ENCODE measurements at places on chromosomes 4 and X. TPM values are rescaled to one million over a fixed set of nuclear protein-coding genes. Genes with fewer than 3 reads are reported as not detected.

- no peak for DNase-seq
Observed at GRCh38 chr4:42152507-42153504, at the start of gene BEND4. TSS of gene BEND4 (minus strand) at chr4:42152655. CDS start at chr4:42152143, 512 bp downstream.

The PRR27 gene
- total RNA-seq: not detected

- no peak for DNase-seq
Observed at GRCh38 chrX:134688839-134689238, 30.6 kb upstream of the PLAC1 start.

The SSX2 gene
- not detected for total RNA-seq

- no peak for DNase-seq
Observed at GRCh38 chr4:169657470-169658107, 37.2 kb downstream of the CLCN3 start.

DNA sequence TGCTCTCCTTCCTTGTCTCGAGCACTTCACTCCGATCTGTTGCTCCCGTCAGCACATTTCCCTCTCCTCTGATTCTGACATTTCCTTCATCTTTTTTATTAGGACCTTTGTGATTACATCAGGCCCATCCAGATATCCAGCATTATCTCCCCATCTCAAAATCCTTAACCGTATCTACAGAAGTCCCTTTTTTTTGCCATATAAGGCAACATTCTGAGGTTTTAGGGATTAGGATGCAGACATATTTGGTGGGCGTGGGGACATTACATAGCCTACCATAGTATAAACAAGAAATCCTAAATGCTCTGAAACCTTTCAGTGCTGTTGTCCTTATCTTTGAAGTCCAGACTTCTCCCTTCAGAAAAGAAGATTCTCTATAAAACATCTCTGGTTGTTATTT, 505.0 kb upstream of the PITX2 start:
- peak; percentile 31 for DNase-seq

The NKX3-2 gene
- total RNA-seq: 0.04 TPM

- DNase-seq: no peak
Observed at GRCh38 chr4:151555151-151555945, 146.4 kb downstream of the FHIP1A start.

DNA sequence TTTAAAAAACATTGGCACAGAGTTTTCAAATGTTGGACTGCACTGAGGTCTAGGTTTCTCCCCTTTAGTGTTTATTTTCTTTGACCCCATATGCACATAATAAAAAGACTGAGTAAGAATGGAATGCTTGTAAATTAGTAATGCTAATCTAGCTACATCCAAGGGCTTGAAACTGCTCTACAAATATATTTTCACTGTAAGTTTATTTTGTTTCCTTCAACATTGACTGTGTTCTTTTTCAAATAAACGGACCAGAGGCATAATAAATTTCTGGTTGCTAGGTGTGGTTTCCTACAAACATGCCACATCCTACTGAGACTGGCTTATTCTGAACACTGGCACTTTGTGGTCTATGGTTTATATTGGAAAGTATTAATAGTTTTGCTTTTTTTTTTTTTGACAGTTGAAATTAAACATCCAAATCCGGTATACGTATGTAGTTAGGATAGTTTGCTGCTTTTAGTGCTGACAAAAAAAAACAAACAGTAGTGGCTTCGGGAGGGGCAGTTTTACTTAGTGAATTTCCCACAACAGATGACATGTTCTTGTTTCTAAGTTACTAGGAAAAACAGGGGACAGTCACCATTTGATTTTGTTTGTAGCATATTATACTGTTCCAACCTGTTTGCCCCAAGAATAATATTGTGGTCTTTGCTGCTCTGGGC, 13.2 kb downstream of the CA5B start:
- DNase-seq: peak; percentile 75

DNA sequence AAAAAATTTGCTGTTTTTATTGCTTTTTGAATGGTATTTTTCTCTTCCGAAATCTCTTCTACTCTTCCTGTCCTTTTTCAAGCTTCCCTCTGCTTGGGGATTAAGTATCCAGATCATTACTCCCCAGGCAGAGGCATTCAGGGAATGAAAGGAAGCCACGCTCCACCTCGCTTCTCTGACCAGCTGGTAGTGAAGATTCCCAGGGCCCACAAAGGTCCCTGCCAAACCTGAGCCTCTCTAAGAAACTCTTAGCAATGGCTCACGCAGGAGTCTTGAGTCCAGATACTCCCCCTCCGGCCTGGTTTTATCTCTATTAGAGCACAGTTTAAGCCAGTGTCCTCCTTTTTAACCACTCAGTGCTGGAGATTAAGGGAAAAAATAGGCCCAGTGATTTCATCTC, 51.4 kb upstream of the SOD3 start:
- DNase-seq: no peak

The ARX gene
- total RNA-seq: not detected

DNA sequence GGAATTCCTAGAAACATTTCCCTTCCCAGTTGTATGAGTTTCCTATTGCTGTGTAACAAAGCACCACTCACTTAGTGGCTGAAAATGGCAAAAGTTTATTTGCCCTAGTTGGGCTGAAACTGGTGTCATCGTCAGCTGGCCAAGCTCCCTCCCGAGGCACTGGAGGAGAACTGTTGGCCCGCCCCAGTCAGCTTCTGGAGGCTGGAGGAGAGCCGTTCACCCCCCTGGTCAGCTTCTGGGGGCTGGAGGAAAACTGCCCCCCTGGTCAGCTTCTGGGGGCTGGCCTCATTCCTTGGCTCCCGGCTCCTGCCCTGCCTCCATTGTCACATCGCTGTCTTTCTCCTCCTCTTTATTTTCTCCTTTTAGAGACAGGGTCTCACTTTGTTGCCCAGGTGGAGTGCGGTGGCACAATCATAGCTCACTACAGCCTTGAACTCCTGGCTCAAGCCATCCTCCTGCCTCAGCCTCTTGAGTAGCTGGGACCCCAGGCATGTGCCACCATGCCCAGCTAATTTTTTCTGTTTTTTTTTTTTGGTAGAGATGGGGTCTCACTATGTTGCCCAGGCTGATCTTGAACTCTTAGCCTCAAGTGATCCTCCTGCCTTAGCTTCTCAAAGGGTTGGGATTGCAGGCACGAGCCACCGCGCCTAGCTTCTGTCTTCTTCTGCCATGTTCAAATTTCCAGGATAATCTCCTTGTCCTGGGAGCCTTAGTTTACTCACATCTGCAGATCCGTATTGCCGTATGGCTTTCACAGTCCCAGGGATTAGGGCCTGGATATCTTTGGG, 3.2 kb downstream of the RGS12 start:
- peak; percentile 2 for DNase-seq

DNA sequence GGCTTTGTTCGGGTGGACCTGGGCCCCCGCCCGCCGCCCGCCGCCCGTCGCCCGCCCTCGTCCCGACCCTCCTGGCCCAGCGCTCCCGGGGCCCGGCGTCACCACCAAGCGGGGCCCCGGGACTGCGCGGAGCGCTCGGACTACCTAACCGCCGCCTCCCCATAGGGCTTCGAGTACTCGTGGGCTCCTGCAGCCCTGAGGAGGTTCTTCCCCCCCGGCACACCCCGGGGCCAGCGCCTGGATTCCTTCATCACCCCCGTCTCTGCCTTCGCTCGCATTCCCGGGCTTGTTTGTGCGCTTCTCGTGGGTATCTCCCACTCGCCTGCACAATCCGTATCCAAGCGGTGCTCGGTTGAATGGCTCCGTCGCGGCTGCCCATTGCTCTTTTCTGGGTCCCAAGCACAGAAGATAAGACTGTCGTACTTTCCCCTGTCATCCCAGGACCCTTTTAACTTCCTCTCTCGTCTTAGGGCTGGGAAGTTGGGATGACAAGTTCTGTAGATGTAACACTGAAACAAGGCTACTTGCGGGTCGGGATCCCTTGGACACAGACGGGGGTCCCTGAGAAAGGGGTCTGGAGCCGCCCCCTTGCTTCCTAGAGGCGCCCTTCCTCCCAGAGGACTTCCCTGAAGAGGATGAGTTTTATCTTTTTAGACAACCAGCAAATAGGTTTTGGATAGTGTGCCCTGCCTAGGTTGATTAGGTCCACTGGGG, 565 bp downstream of the MOB1B start:
- no peak for DNase-seq

- no peak for DNase-seq
Observed at GRCh38 chr4:38762560-38762959, 20.2 kb downstream of the TLR10 start.

DNA sequence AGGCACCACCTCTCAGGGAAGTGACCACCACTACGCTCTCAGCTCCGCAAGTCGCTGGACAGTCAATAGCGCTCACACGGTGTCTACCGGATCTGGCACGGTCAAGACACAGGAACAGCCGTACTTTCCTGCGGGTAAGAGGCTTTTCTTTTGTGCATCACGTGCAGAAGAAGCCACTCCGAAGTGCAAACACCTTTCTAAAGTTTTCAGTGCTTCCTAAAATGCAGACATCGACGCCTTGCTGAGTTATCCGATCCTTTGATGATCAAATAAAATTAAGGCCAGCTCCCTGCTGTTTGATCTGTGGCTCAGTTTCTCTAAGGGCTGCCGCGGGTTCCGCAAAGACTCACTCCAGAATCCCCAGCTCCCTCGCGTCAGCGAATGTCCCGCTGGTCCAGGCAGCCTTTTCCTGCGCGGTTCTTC, 71.8 kb downstream of the FBXO8 start:
- no peak for DNase-seq

DNA sequence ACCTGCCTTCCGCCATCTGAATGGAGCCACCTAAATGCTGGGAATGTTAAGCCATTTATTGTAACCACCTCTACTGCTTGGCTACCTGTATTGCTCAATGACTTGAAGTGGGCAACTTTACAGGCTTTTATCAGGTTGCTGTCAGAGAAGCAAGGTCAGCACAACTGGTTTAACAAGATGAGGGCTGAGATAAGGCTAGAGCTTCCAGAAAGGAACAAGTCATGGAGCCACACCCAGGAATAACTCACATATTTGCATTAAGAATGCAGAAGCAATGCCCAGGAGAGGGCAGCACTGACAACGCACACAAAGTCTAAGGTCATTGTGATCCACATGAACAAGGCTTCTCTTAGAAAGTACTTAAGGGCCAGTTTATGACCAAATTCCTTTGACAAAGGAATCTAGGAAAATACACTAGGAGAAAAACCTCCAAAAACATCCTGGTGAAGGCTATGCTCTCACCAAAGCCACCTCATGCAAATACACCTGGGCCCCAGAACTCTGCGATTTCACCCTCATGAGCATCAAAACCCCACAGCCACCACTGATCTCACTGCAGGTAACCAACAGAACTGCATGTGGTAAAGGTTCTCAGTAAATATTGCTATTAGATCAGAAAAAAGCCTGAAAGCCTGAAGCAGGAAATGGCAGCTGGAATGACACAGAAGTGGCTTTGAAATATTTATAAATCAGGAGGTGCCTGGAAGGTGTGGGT, 15.0 kb upstream of the STS start:
- peak; percentile 72 for DNase-seq

DNA sequence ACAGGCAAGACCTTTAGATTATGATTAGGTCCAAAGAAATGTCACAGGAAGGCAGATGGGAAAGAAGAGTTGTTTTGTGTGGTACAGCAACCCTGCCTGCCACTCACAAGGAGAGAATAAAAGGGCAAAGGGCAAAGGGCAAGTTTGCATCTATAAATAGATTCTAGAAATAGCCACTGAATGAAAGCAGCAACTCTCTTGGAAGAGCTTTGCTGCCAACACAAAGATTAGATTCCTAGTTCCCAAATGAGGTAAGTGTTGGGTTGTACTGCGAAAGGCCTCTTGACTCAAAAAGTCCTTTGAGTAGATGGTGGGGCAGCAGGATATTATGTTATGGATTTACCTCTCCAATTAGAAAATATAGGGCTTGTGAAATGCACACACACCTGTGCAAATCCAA, 61.2 kb downstream of the MOSPD2 start:
- DNase-seq: no peak

The SLC10A4 gene
- total RNA-seq: 0.06 TPM

- DNase-seq: peak; percentile 49
Observed at GRCh38 chr4:6049985-6050384, 31.8 kb upstream of the C4orf50 start.

- no peak for DNase-seq
Observed at GRCh38 chr4:27048429-27049238, 188.0 kb downstream of the STIM2 start.

The TRIM60 gene
- not detected for total RNA-seq

- DNase-seq: no peak
Observed at GRCh38 chr4:80243274-80244018, 23.0 kb upstream of the FGF5 start.

GRCh38 chr4:5592272-5592671, 116.1 kb downstream of the EVC2 start:
- DNase-seq: no peak

GRCh38 chr4:143381189-143382118, 44.8 kb downstream of the GAB1 start:
- peak; percentile 94 for DNase-seq

The NKAP gene
- 3.5 TPM for total RNA-seq
